ENCODE measurements at places on chromosomes 3 and 15.

GRCh38 chr3:185844051-185844450 is 19.2 kb upstream of the IGF2BP2 start:
- no peak for DNase-seq

DNA sequence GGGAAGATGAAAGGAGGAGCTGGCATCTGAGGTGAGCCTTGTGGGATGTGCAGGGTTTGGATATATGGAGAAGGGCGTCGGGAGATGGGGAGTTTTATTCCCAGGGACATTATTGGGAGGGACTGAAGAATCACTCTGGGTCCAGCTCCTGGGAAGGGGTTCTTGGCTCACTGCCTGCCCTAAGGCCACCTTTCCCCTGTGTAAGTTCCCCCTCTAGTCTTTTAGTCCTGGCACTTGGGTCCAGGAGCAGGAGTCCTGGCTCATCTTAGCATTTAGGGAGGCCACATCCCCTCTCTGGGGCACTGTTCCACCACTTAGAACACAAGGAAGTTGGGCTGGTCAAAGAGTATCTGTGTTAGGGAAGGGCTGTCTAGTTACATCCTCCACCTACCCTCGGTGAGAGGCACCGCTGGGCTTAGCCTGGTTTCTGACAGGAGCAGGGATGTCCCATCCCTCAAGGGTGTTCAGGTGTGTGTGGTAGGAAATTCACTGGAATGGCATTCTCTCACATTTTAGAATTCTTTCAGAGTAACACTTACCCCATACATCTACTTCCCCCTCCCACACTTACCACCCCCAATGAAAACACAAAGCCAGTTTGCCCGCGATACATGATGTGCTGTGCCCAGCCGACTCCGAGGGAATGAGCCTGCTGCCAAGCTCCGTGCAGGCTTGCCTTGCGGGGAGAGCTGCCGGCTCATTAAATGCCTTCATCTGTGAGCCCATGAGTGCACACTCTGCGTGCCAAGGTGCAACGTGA is 86.7 kb downstream of the FAM43A start:
- no peak for DNase-seq

- DNase-seq, result no peak
Observed at GRCh38 chr15:29089731-29090616, 179.6 kb downstream of the NSMCE3 start.

DNA sequence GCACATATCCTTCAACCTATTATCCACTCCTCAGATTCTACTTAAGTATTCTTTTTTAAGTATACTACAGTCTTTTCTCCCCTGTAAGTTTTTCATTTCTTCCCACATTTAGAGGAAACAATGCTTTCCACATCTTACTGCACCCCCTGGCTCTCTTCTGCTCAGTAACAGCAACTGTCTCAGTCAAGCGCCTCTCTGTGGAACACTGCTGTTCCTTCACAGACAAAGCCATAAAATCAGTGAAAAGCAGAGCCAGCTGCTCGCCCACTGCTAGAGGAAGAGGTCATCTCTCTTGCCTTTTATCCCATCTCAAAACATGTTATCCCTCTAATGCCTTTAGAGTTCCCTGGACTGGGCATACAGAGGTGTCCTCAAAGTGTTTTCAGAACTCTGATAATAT is 24.8 kb downstream of the SERP1 start:
- DNase-seq, result no peak

GRCh38 chr3:128362026-128362965 is 104.4 kb downstream of the DNAJB8 start:
- DNase-seq, result no peak

DNA sequence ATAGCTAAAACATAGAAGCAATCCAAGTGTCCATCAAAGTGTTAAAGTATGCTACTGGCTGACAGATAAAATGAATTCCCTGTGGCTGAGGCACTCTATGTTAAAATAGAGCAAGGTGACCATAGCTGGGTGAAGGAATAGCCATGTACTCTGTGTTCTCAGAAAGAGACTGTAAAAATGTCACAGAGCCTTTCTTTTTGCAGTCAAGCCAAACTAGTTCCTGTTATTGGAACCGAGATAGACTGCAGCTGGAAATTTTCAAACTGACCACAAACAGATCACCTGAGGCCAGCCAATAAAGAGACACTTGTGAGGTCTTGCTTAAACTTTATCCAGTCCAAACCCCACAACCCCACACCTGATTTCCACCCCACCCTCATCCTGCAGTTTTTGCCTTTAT is 422.8 kb upstream of the NAALADL2 start:
- DNase-seq, result no peak

- DNase-seq, result no peak
Observed at GRCh38 chr3:183816681-183817510, 8.5 kb downstream of the MAP6D1 start.

DNA sequence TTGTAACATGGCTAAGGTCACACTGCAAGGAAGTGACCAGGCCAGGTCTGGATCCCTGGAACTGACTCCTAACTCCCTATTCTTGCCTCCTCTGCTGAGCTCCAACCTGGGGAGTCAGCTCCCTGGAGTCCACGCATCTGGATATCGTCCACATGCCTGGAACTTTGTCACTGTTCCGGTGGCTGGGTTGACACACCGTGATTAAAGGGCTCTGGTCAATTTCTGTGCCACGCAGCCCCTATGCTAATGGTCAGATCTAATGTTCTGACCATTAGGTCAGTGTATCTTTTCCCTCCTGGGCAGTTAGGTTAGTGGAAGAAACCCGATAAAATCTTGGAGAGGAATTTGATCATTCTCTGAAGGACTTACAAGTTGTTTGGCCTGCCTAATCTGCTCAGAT is 1.6 kb upstream of the TPM1 start:
- no peak for DNase-seq

DNA sequence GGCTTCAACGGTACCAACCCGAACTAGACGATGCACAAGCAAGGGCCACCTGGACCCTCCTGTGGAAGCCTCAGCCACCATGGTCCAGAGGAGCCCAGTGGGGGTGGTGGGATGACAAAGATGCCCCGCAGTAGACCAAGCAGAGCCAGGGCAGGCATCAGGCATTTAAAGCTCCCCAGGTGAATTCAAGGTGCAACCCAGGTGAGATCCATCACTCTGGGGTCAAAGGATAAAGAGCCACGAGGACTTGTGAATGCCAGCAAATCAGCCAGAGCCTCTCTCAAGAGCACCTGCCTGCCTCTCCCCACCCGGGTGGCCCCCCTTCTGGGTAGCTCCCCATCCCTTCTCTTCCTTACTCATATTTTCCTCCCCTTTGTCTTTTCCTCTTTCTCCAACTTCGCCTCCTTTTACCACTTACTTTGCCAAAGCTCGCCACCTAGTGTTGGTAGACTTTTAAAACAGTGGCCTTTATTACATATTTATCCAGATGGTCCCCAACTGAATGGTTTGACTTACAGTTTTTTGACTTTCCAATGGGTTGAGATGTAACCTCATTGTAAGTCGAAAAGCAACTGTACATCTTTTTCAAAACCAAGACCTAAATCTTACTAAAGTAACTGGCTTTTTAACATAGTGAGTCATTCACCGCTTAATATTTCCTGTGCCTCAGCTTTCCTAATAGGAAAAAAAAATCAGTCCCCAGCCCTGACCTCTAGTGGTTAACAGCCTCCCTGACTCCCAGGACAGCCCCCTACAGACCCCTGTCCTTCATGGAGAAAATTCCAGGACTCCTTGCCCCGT is 18.8 kb downstream of the PLA2G4F start:
- DNase-seq, result no peak

DNA sequence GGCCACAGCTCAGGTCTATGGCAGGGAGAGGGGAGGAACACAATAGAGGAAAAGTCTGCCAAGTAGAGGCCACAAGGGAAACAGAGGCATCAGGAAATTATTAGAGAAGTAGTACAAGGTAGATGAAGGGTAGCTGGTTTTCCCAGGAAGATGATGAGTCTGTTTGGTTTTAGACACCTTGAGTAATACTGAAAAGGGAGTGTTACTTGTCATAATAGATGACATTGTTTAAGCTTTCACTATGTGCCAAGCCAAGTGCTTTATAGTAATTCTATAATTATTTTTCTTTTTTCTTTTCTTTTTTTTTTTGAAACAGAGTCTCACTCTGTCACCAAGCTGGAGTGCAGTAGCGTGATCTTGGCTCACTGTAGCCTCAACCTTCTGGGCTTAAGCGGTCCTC is 13.7 kb downstream of the PXK start:
- DNase-seq, result no peak

GRCh38 chr3:105397974-105398373 is 31.3 kb downstream of the ALCAM start:
- DNase-seq, result no peak
